Mesothelial cell of epicardium (in vitro differentiated cells): ENCODE measurements at places on chromosomes 12 and 14.

DNA sequence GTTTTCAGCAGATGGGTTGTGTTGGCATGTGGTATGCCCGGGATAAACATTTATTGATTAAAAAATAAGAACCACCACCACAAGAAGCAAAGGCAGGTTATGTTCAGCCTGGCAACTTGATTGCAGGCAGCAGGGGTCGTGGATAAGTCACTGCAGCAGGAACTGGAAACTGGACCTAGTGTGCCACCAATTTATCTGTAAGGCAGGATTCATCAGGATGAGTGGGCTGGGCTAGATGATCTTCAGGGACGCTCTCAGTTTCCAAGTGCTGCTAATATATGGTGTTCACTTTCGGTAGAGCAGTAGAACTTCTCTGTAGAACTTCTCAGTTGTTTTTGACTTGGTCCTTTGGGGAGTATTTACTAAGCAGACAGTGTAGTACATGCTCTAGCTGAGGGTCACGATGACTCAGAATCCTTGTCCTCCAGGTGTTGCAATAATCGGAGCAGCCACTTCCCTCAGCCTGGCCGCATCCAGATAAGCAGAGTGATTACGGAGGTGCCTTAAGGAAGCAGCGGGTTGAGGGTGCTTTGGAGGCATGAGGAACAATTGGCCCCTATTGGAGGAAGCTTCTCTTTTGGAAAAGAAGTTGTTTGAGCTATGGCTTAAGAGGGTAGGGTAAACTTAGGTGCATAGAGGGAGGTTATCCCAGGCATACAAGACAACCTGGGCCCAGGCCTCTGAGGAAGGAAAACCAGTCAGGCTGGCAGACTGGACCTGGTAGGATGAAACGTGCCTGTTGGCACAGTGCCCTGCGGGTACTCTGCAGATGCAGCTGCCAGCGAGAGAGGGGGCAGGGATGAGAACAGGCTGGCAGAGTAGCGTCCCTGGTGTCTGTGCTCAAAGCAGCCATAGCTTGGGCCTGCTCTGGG, 104.0 kb downstream of the GPR135 start:
- no peak for DNase-seq

DNA sequence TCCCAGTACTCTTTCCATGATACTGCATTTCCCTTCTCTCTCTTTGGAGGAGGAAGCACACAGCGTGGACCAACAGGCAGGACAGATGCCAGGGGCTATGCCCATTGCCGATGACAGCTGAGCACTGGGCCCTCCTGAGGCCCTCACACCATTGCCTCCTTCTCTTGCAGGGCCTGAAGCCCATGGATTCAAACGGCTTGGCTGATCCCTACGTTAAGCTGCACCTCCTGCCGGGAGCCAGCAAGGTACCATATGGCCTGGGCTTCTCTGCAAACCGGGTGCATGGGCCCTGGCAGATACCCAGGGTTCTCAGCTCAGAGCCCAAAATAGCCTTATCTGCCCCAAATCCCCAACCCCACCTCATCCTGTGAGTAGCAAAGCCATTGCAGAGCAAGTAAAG, 25.2 kb upstream of the OAS1 start:
- DNase-seq, result no peak

GRCh38 chr14:35205737-35206136, 83.4 kb downstream of the PRORP start:
- DNase-seq, result no peak

- DNase-seq, result no peak
These were observed 2.4 kb upstream of the GPRC5D start for GRCh38 chr12:12954356-12954755.

GRCh38 chr14:70955543-70956480, 48.6 kb downstream of the PCNX1 start:
- no peak for DNase-seq

- no peak for DNase-seq
These were observed 142.9 kb upstream of the KITLG start for GRCh38 chr12:88723219-88723618.

DNA sequence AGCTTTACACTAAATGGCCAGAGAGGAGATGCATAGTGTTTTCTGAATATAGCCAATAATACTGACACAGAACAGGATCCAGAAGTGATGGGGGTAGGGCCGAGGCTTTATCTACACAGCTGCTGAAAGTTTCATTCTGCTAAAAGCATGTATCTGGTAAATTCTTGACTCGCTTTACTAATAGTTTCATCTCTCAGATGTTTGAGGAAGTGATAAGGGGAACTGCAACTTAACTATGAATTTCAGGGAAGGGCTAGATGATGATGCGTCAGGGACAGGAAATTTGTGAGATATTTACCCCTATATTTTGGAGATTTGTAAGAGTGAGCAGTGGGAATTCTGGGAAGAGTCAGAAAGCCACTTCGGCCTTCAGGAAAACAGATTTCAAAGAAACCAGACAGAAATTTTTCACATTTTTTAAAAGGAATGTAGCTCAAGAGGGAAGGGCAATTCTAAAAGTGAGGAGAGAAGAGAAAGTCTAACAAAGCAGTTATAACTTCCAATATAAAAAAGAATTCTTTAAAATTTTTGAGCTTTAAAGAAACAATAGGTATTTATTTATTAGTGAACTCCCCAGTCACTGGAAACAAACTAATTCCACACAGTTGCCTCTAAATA, 243.1 kb downstream of the BCAT1 start:
- DNase-seq, result no peak

- DNase-seq, result no peak
These were observed 84.1 kb downstream of the KIF26A start for GRCh38 chr14:104222396-104223036.

- DNase-seq, result no peak
These were observed 1.0 kb downstream of the ATXN7L3B start for GRCh38 chr12:74538491-74539258.

GRCh38 chr12:23731035-23731434, 218.4 kb downstream of the SOX5 start:
- no peak for DNase-seq

GRCh38 chr12:4049298-4050080, 176.3 kb upstream of the PARP11 start:
- DNase-seq, result no peak

GRCh38 chr14:80211153-80212022, at the start of gene DIO2:
Gene DIO2 (minus strand): TSS chr14:80211504. CDS start chr14:80211472, 32 bp downstream.
- no peak for DNase-seq

- no peak for DNase-seq
These were observed 101.3 kb downstream of the PTPRO start for GRCh38 chr12:15423629-15424028.

- DNase-seq, result no peak
These were observed 4.8 kb upstream of the ENO2 start for GRCh38 chr12:6909421-6910145.

DNA sequence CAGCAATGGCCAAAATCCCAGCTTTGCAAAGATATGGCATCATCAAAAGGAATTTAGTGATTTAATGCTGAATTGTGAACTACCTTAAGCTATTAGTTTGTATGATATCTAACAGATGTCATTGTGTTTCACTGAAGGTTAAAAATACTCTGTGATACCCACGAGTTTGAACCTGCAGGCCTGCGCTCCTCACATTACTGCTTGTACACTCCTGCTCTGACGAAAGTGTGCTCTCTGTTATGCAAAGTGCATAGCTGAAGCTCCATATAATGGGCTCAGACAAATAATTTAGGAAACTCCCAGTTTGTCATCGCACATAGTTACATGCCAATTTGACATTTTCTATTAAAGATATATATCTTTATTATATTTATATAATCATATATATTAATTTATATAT, 52.2 kb downstream of the SPPL3 start:
- no peak for DNase-seq

- DNase-seq, result no peak
These were observed 59.9 kb downstream of the USP15 start for GRCh38 chr12:62320054-62320453.

DNA sequence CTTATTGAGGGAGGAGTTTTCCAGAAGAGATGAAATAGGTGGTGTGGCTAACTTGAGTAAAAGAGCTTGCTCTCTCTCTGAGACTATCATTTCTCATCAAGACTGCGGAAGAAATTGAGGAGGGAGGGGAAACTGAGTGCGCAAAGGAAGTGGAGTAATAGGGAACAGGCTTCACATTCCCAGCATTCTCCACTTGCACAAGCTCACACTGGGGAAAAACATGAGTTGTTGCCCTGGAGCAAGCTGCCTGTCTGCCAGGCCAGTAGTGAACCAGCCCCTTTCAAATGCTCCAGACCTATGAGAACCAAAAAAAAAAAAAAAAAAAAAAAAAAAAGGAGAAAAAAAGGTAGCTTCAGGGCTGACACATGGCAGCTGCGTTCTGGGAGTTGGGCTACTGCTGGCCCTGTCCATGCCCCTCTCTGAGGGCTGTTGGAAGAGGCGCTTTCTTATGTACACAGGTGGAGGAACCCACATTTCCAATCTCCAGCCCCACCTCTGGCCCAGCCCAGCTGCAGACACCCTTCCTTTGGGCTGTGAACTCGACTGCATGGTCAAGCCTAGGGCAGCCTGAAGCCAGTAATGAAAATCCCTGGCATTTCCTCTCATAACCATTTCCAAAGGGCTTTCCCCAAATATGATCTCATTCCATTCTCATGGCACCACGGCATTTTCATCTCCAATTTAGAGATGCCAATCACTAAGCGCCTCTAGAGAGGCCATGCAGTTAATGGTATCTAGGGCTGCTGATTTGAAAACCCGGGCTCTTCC, 32.5 kb upstream of the EMP1 start:
- DNase-seq, result no peak

DNA sequence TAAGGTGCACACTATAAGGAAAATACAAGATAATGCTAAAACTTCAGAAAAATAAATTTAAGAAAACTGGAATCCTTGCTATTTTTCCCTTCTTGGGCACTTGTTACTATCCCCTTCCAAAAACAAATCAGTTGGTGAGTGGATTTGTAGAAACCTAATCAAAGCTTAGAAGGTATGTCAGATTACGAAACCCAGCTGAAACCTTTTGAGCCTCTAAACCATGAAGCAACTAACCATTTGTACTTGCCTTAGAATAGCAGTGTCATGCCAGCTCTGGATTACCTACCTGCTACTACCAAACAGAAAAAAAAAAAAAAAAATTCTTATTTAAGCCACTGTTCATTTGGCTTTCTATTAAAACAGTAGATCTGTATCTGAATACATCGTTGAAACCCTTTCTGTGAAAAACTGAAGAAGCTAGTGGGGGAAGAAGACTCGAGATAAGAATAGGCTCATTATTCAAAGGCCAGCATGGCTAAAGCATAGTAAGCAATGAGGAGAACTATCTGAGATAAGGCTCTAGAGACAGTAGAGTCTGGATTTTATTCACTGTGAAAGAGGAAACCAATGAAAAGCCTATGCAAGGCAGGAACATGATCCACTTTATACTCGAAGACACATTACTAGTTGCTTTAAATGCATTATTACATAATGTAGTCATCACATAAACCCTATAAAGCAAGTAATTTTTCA, 30.2 kb downstream of the OSBPL8 start:
- DNase-seq, result no peak

- no peak for DNase-seq
These were observed 90.5 kb downstream of the KIF26A start for GRCh38 chr14:104228716-104229533.

DNA sequence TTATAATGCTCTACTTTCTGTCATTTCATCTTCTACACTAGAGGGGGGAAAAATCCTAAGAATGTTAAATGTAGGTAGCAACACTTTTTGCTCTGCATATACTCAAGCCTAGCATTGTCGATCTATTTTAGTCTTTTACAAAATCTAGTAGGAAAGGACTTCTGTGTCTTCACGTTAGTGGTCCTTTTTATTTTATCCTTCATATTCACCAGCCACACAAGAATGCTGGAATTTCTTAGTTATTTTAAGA, 253.0 kb upstream of the FLRT2 start:
- DNase-seq, result no peak

- peak; percentile 74 for DNase-seq
These were observed 58.6 kb downstream of the TBX3 start for GRCh38 chr12:114625294-114625851.

DNA sequence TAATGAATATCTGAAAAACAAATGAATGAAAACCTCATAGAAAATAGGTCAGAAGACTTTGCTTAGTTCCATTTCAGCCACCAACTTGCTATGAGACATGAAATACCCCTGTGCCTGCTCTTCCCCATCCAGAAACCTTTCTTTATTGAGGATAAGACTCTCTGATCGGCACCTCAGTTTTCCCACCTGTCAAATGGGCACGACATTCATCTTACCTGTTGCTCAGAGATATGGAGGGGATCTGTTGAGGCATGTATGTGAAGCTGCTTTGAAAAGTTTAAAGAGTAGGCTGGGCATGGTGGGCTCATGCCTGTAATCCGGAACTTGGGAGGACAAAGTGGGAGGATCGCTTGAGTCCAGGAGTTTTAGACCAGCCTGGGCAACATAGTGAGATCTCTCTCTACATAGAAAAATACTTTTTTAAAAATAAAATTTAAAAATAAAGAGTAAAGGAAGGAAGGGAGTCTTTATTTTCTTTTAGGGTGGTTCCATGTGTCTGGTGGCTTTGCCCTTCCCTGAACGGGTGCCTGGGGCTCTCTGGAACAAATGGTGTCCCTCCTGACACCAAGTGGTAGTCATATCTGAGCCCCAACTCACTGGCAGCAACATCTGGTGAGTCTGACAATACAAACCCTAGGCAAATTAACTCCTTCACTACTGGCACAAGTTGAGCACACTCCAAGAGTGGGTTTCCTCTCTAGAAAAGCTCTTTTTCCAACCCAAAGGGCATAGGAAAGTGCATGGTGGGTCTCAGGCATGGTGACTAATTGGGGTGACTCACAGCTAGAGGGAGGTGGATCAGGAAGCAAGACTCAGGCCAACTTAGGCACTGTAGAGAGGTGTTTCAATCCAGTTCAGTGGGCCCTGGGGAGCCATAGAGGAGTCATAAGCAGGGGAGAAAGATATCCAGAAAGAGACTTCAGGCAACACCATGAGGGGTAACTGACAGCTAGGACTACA, 42.1 kb downstream of the MAP1LC3B2 start:
- no peak for DNase-seq

DNA sequence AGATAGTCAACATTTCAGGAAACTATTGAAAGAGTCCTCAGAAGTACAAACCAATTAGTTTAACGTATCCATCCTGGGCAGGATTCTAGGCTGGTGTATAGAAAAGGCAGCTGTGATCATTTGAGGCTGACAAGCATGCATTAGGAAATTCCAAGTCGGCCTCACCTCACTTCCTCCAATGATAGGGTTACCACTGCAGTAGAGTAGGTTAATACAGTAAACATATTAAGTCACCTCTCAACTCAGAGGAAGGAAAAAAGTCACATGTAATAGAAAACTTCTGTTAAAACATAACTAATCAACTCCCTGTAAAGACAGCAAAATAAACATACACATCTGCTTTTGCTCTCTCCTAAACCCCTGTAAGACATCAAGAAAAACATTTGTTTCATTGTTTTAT, 33.5 kb downstream of the MED13L start:
- DNase-seq, result no peak

GRCh38 chr12:94806617-94807016, 156.3 kb upstream of the TMCC3 start:
- no peak for DNase-seq

DNA sequence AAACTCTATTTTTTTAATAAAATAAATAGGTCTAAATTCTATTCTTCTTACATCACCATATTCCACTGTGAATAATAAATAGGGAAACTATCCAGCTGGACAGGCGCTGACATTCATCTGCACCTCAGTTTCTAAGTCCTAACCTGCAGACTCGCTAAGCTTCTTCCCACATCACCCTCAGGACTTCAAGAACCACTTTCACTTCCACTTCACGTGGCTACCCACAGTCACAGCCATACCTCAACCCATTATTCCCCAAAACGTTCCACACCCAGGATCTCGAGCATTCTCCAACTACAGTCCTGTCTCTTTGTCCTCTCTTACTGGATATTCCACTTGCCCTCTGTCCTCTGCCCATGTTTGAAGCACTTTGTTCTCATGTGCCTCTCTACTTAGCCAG, 71.1 kb downstream of the C2CD5 start:
- no peak for DNase-seq

GRCh38 chr12:4135919-4136605, 137.5 kb upstream of the CCND2 start:
- DNase-seq, result no peak
